NCI-H748 treated with DMSO at 0.1 percent for 48 hours (cell line): ENCODE measurements at places on chromosomes 6 and 20.

- no peak for DNase-seq
These were observed 23.5 kb downstream of the TOX2 start for GRCh38 chr20:43938017-43938655.

DNA sequence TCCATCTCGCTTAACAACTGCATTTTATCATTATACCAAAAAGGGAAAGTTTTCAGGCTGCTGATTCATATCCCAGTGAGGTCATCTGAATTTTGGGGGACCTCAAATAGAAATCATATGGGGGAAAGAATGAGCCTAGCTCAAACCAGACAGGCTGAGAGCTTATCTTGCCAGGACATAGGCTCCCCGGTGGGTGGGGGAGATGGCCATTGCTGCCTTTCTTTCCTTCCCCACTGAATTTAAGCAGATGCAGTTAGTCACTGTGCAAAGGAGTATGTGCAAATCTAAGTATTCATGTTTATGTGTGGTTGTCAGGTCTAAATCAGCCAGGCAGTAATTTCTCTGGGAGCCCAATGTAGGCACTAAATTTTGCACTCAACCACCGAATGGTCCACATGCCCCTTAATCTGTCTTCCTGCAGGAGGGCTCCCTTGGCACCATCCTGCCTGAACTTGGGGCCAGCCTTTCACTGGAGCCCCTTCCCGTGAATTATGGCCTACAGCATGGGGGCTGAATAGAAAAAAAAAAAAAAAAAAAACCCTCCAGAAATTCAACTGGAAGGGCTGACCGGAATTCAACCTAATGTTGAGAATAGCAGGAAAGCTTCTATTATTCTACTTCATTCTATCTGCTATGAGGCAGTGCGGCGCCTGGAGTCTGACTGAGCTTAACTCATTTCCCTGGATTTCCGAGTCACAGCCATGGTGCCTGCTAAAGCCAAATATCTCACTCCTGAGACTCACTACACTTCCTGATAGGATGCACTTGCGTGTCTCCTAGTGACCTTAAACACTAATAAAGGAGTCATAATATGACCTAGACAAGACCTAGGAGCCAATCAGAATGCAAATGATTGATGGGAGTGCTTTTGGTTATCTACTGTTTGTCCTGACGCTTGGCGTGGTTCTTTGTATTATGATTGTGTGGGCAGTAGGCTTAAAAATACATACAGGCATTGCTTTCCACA, 161.5 kb upstream of the HEY2 start:
- no peak for DNase-seq

GRCh38 chr6:80402266-80402665, 295.8 kb downstream of the BCKDHB start:
- DNase-seq: no peak

GRCh38 chr6:4289770-4290320, 154.5 kb upstream of the ECI2 start:
- DNase-seq: peak; percentile 29

- no peak for DNase-seq
These were observed 132.1 kb downstream of the MMS22L start for GRCh38 chr6:97150932-97151331.

- no peak for DNase-seq
These were observed 54.6 kb downstream of the SLC2A10 start for GRCh38 chr20:46764068-46764467.

- no peak for DNase-seq
These were observed 117.0 kb downstream of the MAP3K7 start for GRCh38 chr6:90469906-90470305.

DNA sequence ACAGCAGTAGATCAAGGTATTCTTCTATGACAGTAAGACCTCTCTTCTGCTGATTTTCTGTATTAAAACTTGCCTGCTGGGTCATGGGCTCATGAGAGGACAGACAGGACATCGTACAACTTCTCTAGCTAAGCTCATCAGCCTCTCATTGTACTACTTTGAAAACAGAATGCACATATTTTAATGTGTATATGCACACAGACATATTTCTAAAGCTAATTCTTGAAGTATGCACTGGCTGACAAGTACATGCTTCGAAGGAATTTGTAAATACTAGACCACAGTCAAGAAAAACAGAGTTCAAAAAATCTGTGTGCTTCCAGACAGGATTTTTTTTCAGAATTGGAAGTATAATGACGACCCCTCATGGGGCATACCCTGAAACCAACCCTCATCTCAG, 81.7 kb upstream of the CD83 start:
- no peak for DNase-seq

DNA sequence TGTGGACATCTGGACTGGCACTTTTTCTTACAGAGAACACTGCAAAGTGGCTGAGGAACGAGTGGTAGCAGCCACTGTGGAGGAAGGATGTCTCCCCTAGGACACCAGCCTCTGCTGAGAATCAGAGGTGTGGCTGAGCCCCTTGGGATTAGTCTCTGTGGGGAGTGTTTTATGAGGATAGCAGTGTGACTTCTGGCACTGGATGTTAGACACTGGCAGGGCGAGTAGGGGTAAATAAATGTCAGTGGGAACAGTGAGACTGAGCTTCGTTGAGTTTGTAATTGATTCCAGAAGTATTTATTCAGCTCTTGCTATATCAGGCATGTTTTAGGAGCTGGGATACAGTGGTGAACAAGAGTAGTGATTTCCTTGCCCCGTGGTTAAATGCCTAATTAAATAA, 124.0 kb downstream of the JARID2 start:
- DNase-seq: no peak

GRCh38 chr6:110705543-110705942, 109.7 kb downstream of the CDK19 start:
- no peak for DNase-seq

DNA sequence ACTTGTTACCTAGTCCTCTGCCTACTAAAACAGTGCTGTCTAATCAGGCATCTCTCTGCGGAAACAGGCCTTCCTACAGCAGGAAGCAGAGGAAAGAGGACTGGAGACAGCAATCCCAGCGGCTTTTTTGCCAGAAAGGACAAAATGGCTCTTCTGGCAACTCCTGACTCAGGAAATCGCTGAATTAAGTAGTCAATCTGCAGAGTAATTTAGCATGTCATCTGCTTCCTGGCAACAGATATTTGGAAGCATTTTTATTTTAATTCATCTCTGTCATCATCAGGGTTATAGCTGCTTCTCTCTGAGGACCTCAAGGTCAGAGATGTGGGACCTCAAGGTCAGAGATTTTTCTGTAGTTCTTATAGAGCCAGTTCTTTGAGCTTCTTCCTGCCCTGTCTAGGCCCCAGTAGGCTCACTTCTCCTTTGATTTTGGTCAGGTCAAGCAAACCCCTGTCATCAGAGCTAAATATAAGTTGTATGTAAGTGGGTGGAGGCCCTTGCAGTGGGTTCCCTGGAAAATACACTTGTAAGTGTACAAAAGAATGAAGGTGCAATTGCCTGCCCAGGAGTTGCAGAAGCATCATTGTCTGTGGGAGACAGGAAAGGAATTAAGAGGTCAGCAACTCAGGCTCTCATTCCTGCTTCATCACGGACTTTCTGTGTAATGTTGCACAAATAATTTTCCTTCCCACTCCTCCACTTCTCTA, 229.4 kb downstream of the ALDH8A1 start:
- DNase-seq: no peak

- no peak for DNase-seq
These were observed 515.3 kb downstream of the TENT5A start for GRCh38 chr6:81237226-81237625.

DNA sequence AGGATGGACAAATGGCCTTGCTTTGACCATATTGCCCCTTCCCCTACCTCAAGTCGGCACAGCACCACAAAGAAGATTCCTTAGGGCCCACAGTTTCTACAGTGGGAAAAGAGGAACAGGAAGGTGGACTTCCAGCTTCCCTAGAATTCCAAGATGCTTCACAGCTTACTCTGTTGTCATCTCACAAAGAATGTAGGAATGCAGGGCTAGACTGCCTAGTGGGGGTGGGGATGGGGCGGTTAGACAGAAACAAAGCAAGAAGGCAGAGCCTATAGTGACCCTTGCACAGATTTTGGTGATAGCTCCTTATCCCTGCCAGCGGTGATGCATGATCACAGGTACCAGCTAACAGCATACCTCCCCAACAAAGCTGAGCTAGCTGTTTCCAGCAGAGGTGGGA, 607.6 kb upstream of the MAN1A1 start:
- DNase-seq: no peak

DNA sequence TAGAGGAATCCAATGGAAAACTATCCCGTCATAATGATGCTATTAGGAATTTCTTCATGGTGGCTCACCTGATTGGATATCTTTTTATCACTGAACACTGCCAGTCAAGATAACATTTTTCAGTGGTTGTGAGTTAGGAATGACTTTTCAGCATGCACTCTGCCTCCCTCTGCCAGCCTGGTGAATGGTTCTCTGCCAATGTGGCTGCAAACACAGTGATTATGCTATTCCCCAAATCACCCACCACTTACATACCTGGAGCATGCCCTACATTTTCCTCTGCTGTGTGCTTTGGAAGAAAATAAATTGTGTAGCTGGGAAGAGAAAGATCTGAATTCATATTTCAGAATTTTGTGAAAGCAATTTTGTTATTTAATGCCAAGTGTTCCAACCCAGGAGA, 102.6 kb upstream of the LAMP5 start:
- DNase-seq: no peak

GRCh38 chr20:36237477-36237876, 1.2 kb downstream of the AAR2 start:
- DNase-seq: no peak

GRCh38 chr6:115634887-115635286, 425.8 kb downstream of the FRK start:
- no peak for DNase-seq

- DNase-seq: no peak
These were observed 45.2 kb downstream of the OSTM1 start for GRCh38 chr6:108029226-108029921.

DNA sequence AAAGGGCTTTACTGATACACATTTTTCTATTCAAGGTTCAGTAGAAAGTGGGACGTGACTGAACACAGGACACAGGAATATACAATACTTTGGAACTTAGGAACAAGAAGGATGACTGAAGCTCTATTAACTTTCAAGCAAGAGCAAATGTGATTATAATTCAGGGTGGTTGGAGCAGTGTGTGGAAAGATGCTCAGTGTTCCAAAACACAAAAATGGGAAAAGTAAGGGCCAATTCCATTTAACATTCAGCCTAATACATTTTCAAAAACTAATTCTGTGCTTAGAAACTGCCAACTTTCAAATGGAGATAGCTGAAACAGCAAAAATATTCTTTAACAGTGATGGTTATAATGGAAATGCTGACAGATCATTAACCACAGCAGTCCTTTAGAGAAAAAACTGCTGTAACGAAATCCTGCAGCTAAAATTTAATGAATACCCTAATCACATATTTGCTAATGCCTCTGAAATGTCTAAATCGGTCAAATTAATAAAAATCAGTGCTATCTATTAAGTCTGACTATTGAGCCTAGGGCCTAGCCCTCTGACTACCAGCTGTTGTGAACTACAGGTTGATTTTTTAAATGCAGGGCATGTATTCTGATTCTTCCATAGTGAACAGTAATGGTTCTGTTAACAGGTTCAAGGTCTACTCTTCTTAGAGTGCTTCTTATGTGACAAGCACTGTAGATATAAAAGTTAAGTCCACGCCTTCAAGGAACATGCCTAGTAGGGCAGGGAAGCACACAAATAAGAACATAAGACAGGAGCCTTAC, 45.9 kb downstream of the RARS2 start:
- DNase-seq: no peak

- DNase-seq: no peak
These were observed 103.9 kb upstream of the ISM1 start for GRCh38 chr20:13117200-13117599.

DNA sequence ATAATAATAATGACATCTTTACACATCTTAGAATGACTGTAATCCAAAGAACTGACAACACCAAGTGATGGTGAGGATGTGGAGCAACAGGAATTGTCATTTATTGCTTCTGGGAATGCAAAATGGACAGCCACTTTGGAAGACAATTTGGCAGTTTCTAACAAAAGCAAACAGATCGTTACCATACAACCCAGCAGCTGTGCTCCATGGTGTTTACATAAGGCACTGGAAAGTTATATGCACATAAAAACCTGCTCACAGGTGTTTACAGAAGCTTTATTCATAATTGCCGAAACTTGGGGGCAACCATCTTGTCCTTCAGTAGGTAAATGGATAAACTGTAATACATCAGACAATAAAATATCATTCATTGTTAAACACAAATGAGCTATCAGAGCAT, 18.3 kb upstream of the ASF1A start:
- DNase-seq: peak; percentile 84

DNA sequence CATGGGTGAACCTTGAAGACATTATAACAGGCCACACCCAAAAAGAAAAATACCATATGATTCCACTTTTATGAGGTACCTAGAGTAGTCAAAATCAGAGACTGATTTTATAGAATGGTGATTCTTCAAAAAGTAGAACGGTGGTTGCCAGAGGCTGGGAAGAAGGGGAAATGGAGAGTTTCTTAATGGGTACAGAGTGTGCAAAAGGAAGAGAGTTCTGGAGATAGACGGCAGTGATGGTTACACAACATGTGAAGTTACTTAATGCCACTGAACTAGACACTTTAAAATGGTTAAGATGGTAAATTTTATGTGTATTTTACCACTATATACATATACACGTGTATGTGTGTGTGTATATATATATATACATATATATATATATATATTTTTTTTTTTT, 80.8 kb downstream of the PRND start:
- DNase-seq: no peak

- DNase-seq: no peak
These were observed 177.2 kb upstream of the COL21A1 start for GRCh38 chr6:56424542-56425083.

- no peak for DNase-seq
These were observed 166.9 kb downstream of the EYA2 start for GRCh38 chr20:47061549-47061948.

DNA sequence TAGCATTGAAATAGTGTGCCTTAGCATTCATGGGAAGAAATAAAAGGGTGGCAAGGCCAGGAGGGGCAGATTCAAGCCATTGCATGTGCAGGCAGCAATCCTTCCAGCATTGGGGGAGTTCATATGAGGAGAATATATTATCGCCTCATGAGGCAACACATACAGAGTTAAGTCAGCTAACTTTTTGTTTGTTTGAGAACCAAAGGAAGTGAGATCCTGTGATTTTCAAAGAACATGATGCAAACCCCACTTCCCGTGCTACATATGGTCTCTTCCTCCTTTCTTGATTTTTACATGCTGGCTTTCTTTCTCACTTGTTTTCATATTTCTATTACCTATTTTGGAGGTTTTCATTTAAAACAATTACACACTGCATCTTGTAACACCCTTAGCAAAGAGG, 579.7 kb upstream of the ARID1B start:
- DNase-seq: no peak
